ENCODE measurements at places on chromosomes 16 and 17.

GRCh38 chr17:2825253-2825970 lies 29.2 kb downstream of the RAP1GAP2 start:
- no peak for DNase-seq

- DNase-seq: no peak
Observed at GRCh38 chr17:81167638-81168037, 1.6 kb upstream of the AATK start.

- DNase-seq: no peak
Observed at GRCh38 chr16:14351647-14352046, 278.4 kb downstream of the PARN start.

DNA sequence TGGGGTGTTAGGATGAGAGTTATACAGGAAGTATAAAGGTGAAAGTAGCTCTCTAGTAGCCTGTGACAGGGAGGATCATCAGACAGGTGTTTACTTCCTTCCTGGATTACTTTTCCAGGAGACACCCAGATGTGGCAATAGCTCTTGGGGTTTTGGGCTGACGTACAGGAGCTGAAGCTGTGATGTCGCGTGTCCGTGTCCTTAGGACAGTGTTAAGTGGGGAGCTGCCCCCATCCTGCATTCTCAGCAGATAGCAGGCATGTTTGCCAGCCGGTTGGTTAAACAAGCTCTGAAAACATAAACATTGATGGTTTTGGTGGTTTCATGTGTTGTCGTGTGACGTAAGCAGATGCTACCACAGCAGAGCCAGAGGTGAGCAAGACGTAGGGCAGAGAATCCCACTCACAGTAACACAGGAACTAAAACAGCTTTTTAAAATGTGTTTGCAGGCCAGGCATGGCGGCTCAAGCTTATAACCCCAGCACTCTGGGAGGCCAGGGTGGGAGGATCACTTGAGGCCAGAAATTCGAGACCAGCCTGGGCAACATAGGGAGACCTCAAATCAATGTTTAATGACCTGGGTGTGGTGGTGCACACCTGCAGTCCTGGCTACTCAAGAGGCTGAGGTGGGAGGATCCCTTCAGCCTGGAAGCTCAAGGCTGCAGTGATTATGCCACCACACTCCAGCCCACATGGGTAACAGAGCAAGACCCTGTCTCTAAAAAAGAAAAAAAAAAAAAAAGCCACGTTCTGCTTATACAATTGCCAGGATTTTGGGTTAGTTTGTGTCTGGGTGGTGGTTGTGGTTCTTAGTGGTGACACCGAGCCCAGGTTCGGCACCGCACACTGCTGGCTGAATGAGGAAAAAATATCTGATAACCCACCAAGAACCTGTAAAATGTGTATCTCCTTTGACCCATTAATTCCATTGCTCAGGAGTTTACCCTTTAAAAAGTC lies 18.2 kb upstream of the IL17C start:
- peak; percentile 27 for DNase-seq

DNA sequence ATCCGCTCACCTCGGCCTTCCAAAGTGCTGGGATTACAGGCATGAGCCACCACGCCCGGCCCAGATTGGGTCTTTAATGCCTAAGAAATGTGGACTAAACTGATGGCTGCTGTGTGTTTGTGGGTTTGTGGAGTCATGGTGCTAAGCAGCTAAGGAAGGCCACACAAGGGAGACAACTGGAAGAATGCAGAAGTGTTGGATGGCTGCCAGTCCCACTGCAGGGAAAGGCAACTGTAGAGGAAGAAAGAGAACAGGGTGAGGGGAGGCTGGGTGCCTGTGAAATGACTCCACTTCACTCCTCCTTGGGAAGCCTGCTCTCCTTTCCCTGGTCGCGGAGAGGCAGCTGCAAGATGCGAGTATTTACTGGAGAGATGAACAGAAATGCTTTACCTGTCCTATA lies 23.5 kb upstream of the SIAH1 start:
- DNase-seq: no peak

DNA sequence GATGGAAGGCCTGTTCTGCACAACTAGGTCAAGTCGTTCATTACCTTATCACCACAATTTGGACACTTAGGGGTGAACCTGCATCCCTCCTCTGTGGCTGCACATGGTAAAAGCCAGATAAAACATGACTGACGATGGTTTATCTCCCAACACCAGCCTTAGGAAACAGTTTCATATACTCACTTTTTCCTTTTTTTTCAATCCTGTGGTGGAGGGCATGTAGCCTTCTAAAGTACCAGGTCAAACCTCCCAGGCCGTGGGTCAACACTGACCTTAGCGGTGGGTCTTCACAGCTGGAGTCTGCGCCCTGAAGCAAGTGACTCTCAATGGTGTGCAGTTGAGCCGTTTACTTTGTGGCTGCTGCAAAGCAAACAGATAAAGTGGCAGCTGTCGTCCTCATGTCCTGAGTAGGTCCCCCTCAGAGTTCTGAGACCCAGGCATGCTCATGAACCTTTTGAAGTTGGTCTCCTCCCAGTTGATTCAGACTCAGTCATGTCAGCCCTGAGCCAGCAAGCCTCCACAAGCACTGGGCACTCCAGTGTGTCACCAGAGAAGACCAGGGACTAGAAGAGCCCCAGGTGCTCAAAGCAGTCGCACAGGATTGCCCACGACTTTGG lies 5.9 kb downstream of the FAHD1 start:
- DNase-seq: no peak

DNA sequence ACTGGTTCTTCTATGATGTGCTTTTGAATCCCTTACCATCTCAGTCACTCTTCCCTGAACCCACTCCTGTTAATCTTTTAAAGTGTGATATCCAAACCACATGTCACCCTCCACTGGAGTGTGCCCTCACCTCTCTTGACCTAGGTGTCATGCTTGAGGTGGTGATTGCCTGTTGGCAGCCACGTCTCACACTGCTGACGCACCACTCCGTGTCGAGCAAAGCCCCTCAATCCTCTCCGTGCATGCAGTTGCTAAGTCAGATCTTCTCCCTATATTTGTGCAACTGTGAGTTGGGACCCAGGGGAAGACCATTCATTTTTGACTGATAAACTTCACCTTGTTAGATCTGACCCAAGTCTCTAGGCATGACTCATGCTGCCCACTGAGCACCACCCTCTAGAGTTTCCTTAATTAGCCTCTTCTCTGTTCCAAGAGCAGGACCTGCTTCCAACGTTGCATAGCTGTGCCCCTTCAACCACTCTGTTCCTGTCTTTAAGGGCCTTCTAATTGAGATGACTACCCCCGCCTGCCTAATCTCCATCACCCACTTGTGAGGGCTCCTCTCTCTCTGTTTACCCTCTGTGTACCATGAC lies 2.7 kb downstream of the MYH13 start:
- DNase-seq: no peak

- no peak for DNase-seq
Observed at GRCh38 chr16:86919078-86919477, 340.7 kb downstream of the FOXL1 start.

- no peak for DNase-seq
Observed at GRCh38 chr17:81003711-81004475, 12.3 kb downstream of the CHMP6 start.

DNA sequence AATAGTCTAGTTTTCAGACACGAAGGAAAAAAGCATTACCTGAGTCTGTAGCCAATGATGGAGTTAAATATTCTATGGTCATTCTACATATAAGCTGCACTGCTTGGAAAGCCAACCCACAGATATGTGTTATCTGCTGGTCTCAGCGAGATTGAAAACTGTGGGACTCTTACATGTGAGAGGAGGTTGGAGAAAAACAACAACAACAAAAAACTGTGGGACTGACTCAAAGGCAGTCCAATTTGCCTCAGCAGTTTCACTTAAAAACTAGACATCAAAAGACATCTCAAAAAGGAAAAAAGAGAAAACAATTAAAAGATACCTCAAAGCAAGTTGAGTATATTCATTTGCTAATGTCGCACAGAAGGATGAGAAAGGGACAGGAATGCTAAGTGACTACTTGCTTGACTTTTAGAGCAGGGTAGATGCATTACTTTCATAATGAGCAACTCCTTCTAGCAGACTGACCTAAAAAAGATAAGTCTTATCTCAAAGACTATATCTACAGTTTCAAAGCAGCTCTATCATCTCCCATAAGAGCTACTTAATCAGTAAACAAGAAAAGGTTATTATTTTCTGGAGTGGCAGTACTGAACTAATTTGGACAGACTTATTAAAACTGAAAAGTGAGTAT lies 35.5 kb upstream of the ITGA2B start:
- no peak for DNase-seq

DNA sequence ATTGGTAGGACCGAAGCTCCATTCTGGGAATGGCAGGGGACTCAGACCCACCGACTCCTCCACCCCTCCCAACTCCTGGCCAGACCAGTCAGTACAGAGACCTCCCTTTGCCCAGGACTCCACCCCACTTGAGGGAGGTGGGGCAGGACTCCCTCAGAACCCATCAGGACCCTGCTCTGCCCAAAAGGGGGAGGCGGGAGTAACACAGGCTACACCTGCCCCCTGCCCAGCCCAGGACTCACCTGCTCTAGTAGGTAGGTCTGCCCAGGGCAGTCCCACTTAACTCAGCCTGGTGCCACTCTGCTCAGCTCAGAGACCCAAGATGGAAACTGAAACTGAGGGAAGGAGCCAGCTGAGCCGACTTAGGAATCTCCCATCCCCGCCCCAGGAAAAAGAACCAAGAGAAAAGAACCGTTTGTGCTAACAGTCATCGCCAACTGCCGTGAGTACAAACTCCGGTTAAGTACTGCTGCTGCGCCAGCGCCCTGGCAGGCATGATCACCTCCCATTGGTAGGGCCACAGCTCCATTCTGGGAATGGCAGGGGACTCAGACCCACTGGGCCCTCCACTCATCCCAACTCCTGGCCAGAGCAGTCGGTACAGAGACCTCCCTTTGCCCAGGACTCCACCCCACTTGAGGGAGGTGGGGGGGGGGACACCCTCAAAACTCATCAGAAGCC lies 503 bp downstream of the DHX58 start:
- no peak for DNase-seq

DNA sequence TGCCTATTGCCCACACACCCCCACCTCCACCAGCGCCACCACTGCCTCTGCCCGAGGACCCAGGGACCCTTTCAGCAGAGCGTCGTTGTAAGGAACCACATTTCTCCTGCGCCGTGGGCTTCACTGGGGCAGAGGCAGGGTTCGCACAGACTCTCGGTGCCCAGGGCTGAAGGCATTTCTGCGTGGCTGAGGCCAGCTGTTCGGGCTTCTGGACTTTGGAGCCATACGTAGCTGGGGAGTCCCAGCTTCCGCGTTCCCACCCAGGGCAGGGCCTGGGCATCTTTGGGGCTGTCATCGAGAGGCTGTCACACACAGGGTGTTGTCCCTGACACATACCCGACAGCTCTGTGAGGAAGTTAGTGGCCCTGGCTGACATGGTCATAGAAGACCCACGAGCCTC lies 16.0 kb upstream of the SMIM5 start:
- no peak for DNase-seq

- no peak for DNase-seq
Observed at GRCh38 chr16:67750466-67750865, 31.4 kb upstream of the GFOD2 start.

GRCh38 chr16:25643633-25644032 lies 48.1 kb upstream of the HS3ST4 start:
- DNase-seq: no peak
